ENCODE measurements at places on chromosomes 1 and 21.

DNA sequence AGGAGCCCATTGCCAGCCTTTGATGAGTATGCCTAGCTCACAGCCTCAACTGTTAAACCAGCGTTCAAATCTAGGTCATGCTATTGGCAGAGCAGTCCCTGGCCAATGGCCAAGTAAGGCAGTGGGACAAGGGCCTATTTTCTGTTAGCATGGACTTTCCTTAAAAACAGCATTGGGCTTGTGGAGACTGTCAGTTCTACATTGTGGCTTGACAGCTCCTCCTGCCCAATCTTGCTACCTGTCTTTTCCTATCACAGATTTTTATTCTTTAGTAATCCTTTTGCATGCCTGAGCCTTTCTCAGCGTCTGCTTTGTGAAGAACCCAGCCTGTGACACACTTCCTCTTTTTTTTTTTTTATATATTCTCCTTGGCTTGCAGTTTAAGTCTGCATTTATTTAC is 56.4 kb downstream of the DIP2A start:
- DNase-seq = peak; percentile 35

- DNase-seq = no peak
Observed at GRCh38 chr1:197312163-197312562, 44.1 kb downstream of the CRB1 start.

DNA sequence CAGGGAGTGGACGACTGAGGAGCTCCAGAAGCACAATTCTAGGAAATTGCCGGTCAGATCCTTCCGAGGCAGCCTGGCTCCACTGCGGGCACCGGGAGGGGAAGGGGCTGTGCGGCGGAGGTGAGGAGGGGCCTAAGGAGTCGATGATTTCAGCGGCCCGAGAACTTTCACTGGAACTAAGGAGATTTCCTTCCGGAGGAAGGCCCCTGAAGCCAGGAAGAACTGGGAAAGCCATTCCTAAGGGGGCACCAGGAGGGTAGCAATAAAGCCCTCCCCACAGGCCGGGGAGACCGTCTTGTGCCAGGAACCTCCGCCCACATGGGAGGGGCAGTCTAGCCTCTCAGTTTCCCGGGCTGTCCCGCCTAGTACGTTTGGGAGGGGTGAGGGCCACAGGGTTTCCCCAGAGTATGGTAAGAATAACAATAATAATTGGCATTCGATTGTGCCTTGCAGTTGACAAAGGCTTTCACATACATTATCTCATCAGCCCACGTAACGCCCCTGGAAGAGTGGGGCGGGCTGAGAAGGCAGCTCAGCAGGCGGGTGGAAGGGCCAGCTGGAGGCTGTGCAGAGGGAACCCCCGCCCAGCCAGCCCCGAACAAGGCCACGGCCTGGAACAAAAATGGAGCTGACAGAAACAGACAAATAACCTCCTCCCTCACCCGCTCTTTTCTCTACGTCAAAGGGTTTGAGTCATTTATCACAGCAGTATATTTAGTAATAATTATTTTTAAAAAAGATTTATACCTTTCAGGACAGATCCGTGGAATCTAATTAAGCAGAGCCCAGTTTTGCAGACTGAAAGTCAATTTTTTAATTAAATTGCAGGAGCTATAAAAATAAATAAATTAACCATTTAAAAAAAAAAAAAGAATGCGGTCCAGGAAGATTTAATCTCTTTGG is 19.8 kb downstream of the NPR1 start:
- DNase-seq = no peak

DNA sequence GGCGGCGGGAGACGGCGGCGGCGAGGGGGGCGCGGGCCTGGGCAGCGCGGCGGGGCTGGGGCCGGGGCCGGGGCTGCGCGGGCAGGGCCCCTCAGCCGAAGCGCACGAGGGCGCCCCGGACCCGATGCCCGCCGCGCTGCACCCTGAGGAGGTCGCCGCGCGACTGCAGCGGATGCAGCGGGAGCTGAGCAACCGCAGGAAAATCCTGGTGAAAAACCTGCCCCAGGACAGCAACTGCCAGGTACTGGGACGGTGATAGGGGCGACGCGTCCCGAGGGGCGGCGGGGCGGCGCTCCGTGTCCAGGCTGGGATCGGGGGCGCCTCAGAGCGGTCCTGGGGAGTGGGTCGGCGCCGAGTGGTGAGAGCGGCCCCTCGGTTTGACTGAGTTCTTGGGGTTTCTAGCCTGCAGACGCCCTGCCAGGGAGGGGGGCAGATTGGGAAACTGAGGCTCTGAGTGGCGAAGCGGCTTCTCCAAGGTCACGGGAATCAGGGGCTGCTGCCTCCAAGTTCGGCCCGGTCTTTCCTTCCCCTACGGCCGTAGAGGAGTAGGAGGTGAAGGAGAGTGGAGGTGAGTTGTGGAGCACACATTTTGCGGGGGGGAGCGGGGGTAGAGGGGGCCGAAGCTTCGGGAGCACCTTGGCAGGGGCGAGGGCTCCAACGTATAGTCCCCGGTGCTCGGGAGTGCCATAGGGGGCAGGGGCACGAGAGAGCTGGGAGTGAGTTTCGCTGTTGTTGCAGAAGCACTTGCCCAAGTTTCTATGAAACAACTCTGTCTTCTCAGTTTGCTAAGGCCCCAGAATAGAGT is 508 bp downstream of the RAVER2 start:
- DNase-seq = peak; percentile 45

DNA sequence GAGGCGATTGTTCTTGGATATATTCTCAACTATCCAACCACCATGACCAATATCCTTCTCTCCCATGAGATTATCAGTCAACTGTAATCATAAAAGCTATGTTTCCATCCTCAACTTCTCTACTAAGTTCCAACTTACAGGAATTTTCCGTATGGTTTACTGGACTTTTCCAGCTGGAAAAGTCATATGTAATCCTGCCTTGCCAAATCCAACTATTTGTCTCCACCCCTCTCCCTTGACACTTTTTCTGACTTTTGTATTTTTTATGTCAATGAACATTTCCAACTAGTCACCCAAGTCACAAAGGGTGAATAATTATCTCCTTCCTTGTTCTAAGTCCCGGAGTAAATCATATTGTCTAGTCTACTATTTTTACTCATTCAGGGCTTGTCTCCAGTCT is 293.1 kb downstream of the USP25 start:
- DNase-seq = no peak

Measured in GM03348 (cell line).